ENCODE measurements at places on chromosomes 12 and 14.

- DNase-seq = no peak
Measured at GRCh38 chr14:104687601-104688504, 1.6 kb upstream of the INF2 start.

DNA sequence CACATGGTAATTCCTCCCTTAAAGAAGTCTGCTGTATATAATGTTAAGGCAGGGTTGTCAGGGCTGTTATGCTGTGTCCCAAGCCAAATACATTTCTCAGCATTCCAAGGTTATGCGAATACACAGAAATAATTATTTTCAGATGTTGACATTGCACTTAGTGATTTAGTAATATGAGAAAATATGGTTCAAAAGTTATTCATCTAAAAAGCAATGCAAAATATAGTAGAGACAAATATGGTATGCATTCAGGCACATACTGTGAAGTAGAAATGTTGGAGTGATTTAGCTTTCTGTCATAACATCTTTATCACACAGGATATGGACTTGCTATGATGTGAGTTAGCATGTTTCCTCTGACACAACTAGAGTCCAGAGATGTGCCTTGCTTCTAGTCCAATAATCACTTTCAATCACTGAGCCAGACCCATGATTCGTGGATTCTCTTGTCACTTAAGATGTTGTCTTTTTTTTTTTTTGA lies 70.0 kb downstream of the PDE3A start:
- DNase-seq = no peak

- DNase-seq = no peak
Measured at GRCh38 chr14:99728231-99728920, 44.3 kb downstream of the CYP46A1 start.

GRCh38 chr14:51879170-51879569 lies 18.8 kb downstream of the GNG2 start:
- no peak for DNase-seq

DNA sequence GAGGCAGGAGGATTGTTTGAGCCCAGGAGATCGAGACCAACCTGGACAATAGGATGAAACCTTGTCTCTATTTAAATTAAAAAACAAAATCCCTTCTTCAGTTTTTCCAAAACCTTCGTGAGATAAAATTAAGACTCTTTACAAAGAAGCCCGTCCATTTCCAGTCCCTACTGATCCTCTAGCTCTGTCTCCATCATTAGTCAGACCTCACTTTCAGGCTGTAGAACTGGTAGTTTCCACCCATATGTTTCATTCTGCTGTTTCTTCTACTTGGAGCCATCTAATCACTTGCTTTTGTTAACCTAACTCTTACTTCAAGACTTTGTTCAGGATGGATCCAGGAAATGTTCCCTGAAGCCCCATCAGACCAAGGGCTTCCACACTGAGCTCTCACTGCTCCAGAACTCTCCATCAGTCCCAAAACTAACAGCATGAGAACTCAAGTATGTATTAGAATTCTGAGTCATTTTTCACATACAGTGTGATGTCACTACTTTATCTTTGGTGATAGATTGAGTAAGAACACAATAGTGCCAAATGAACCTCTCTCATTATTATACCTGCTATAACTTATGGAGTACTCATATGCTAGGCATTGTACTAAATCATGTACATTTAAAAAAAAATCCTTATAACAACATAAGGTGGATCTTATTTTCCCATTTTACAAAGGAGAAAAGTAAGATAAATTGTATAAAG lies 90.8 kb downstream of the PRICKLE1 start:
- DNase-seq = no peak

- no peak for DNase-seq
Measured at GRCh38 chr14:94284221-94284620, 8.8 kb downstream of the SERPINA10 start.

DNA sequence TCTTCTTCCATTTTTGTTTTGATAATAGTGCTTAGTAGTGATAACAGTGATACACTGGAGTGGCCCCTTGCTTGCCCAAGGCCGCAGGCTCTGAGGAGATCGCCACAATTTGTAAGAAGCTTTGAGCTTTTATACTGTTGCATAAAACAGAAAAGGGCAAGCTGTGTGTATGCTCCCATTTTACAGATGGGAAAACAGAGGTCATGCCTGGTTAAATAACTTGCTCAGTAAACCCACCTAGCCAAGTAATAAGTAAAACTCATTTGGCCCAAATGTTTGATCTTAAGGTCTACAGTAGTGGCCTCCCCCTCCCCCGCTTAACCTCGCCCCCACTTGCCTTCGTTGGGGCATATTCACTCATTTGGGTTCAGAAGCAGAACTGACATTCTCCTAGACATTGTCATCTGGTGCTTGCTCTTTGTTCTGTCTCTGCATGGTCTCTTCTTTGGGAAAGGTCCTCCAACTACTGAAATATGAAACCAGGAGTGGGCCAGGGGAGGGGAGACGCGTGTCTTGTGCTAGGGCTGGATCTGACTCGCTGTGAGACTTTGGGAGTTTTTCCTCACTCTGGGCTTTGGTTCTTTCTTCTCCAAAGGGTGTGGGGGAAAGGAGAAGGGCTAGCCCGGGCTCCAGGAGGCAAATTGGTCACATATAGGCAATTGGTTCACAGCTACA lies 88.1 kb downstream of the PAPOLA start:
- DNase-seq = no peak

DNA sequence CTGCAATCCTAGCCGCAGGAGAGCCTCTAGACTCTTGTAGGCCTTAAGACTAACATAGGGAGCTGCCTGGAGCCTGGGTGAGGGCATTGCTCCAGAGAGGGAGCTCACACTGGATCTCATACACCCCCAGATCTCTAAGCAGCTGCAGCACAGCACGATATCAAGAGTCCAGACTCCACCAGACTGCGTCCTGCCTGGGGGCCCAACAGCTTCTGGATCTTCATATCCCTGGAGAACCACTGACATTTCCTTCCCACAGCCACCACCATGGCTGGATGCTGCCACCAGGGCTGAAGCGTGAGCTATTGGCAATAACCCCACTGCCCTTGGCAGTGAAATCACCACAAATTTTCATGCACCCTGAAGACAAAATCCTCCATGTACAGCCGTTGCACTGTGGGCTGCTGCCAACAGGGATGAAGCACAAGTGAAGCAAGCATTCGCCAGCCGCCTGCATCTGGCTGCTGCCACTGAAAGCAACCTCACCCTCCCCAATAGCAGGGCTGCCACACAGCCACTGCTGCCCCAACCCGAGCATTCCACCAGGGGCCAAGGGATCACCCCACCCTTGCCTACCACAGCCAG lies 28.2 kb downstream of the CACNA2D4 start:
- DNase-seq = no peak

DNA sequence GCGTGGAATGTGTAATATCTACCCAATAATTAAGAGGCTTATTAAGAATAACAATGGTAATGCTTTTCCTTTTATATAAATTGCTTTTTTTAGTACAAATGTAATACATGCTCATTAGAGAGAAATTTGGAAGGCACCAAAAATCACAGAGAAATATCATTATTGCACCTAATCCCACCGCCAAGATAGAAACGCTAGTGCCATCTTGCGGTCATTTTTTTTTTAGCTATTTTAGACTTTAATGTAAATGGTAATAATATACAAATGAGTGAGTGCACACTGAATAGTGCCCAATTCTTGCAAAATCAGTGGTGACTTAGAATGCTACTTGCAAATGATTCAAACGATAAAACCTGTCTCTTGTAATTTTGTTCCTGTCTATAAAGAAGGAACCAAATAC lies 576.8 kb upstream of the TMEM132C start:
- DNase-seq = no peak

DNA sequence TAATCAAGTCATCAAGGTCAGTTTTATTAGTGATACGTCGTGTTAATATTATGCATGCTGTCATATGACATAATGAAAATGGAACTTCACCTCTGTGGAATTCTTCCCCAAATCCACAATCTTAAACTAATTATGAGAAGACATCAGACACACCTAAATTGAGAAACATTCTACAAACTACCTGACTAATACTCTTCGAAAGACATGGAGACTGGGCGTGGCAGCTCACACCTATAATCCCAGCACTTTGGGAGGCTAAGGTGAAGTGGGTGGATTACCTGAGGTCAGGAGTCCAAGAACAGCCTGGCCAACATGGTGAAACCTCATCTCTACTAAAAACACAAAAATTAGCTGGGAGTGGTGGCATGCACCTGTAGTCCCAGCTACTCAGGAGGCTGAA lies 33.3 kb upstream of the KRAS start:
- DNase-seq = no peak

DNA sequence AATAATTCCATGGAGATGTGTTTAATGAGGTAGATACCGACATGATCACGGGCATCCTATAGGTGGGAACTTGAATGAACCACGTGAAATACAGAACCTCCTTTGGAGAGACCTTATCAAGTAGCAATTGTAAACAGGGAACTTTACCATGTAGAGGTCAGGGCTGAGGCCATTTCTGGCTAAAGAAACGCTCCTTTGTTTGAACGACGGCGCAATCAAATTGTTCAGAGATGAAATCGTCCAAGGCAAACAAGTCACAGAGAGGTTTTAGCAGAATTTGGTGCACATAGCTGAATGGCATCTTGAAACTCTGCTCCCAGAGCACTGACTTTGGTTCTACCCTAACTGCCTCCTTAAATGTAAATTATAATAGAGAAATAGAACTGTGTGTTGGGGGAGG lies 9.8 kb downstream of the PRIMA1 start:
- DNase-seq = no peak

DNA sequence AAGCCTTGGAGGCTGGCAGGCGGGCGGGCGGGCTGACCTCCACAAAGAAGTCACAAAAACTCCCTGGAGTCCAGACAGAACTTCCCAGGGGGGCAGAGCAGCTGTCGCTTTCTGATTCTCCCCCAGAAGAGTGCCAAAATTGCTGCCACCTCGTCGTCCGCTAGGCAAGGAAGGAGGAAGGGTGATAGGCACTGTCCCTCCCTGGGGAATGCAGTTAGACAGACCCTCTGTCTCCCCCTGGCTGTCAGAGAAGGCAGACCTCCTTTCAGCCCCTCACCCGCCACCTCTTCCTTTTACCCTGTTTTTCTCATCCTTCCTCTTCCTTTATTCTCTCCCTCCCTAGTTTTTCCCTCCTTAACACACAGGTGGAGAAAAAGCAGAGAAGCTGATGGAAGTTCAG lies 18.7 kb downstream of the GRIN2B start:
- DNase-seq = no peak

DNA sequence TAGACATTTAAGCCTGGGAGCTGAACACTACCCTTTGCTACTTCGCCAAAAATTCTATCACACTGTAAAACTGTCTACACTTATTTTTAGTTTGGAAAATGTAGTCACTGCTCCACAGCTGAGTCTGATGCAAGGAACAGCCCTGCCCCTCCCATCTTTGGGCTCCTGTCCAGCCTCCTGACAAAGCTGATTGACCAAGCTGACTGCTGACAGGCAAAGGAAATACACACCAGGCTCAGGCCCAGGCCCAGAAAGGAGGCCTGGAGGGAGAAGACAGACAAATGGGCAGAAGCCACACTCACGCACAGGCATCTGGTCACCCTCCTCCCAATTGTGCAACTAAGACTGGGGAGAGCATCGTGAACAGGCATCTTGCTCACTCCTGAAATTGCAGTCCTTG lies 55.3 kb downstream of the ISCA2 start:
- DNase-seq = no peak

GRCh38 chr14:72844524-72844923 lies 49.4 kb downstream of the DPF3 start:
- no peak for DNase-seq

- no peak for DNase-seq
Measured at GRCh38 chr12:47394070-47394469, 311.8 kb downstream of the RPAP3 start.

DNA sequence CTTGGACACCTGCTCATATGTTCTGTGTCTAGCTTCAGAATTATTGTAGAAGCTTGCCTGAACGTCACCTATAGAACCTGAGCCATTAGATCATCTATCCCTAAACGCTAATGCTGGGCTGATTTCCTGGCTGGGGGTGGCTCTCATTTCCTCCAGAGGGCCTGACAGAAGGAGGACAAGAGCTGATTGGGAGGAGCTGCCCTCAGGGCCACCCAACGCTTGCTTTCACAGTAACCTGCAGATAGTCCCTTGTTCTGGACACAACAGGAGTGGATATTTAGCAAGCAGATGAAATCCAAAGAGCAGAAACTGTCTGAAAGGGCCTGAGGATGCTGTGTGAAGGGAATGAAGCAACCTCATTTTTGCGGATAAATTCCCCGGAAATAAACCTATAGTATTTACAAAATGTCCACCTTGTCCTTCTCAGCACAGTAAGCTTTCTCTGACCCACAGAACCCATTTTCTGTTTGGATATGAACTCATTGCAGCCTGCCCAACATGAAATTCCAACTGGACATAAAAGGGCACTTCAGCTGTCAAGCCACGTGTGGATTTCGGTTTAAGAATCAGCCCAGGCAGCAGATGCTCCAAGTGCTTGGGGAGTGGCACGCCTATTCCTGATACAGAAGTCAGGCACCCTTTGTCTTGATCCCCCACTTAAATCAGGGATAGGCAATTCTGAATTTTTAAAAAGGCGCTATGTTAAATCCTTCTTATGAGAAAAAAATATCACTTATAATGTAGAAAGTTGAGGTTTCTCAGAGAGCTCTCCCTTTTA lies 32.8 kb upstream of the TUBA1C start:
- no peak for DNase-seq
